ENCODE measurements at places on chromosomes 16 and 17. TPM values are rescaled to one million over a fixed set of nuclear protein-coding genes. Genes with fewer than 3 reads are reported as not detected.

DNA sequence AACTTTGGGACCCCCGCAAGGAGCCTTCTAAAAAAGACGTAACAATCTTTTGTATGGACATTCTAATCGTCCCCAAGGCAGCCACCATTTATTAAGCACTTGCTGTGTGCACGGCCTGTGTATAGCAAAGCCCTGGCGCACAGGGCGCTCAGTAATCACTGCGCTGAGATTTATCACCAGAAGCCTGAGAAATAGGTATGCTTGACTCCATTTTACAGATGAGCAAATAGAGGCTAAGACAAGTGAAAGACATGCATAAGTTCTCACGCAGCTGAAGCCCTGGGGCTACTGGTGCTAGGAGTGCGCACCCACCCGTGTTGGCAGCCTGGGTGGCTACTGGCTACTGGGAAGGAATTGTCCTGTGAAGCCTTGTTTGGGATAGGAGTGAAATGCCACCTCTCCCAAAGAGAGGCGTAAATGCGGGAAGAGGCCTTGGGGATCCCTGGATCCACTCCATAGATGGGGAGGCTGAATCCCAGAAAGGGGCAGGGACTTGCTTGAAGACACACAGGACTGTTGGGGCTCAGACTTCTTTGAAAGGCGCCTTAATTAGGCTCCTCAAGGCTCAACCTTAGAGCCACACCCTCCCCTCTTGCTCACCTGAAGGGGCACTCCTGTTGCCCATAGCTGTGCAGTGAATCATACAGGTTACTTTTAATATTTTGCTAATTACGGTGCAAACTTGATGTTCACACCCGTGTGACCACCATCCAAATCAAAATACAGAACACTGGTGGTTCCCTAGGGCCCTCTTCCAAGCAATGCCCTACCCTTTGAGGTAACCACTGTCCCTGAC, 634 bp upstream of the NATD1 start:
- peak; percentile 78 for ATAC-seq

Gene ARHGAP44
- 0.28 TPM for total RNA-seq

Gene HOXB13
- total RNA-seq: not detected

- ATAC-seq: peak; percentile 90
These were observed 52.6 kb downstream of the CCDC57 start for GRCh38 chr17:82160075-82160474.

DNA sequence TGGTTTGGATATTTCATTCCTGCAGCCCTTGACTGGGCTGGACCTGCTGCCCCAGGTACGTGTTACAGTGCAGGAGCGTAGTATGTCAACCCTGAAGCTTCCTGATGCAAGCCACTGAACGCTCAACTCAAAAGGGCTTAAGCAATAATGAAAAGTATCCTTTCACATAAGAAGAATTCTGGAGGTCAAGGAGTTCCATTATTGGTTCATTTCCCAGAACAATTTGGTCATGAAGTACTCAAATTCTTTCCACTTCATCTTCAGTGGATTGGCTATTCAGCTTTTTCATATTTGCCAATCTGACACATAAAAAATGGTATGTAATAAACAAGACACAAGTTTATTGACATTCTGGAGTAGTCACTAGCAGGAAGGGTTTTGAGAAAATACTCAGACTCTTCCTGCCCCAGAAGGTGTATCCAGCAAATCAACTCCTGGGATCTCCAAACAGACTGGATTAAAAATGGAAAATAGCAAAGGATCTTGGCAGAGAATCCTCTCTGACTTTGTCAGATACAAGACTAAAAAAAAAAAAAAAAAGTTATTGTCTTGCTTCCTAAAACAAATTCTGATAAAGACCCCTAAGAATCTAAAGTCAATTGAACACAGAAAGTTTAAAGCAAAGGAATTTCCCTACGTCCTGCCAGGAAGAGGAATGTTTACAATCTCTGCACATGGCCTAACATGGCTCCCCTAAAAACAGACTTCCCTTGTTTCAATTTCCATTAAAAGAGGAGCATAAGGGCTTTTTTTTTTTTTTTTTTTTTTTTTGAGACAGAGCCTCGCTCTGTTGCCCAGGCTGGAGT, 37.5 kb upstream of the WSB1 start:
- peak; percentile 47 for ATAC-seq
